Activated CD8-positive, alpha-beta T cell treated with anti-CD3 and anti-CD28 coated beads, Interleukin-2, amount 10 ng/mL, durations not matched to agents 7 days and 5 days (primary cell): ENCODE measurements at places on chromosomes 7 and 10. TPM values are rescaled to one million over a fixed set of nuclear protein-coding genes. Genes with fewer than 3 reads are reported as not detected.

The LIPK gene
- not detected for total RNA-seq

The CALCR gene
- total RNA-seq = not detected

DNA sequence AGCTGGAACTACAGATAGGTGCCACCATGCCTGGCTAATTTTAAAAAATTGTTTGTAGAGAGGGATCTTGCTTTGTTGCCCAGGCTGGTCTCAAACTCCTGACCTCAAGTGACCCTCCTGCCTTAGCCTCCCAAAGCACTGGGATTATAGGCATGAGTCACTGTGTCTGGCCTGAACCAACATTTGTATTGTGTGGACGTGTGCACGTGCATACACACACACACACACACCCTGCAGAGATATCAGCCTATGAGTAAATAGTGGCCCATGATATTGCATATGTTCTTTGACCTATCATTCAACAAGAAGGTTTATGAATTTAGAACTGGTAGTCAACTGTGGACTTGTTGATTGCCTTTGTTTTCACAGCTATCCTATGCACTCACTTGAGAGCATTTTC lies 161.6 kb downstream of the BAMBI start:
- no peaks in the 10 kb centered on the region for H3K36me3 ChIP-seq
- DNase-seq = no peak
- no peak overlapping the region for H3K4me3 ChIP-seq
- H3K4me1 ChIP-seq = no peaks in the 10 kb centered on the region

GRCh38 chr10:131534836-131535235 lies 223.3 kb upstream of the TCERG1L start:
- H3K27ac ChIP-seq = no peak overlapping the region
- H3K27me3 ChIP-seq = no peaks in the 10 kb centered on the region
- no peaks in the 10 kb centered on the region for H3K36me3 ChIP-seq
- no peaks in the 10 kb centered on the region for H3K4me1 ChIP-seq
